ENCODE measurements at places on chromosomes 1 and 21.

DNA sequence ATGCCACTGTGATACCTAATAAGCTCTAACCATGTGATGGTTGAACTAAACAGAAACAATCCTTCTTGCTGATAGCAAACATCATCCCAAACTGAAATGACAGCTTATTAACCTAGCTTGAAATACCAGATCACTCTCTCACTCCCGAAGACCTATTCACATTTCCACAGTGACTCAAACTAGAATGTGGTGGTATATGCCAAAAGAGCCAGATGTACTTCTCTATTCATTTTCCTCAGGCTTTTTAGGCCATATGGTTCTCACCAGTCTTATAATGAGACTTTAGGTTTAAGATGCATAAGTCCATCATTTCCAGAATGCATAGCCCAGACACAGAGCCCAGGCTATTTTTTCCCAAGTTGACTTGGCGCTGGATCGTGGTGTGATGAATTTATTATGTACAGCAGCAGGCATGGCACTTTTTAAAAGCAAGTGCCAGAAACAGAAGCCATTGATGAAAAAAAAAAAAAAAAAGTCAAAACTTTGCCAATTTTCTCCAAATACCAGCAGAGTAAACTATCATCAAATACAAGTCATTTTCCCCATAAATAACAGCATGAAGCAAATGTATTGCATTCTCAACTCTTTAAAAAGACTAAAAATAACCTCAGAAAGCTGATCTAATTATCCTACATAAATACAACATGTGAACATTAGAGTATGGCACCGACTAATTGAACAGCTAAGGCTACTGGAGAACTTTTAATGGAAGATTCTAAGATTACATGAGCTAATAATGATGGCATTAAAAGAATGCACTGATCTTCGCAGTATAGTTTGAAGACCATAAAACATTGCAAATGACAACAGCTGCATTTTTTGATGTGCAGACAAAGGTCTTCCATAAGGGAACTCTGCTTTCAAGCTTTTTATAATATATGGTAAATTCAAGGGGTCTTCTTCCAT is 365.4 kb downstream of the LRRIQ3 start:
- no peak for DNase-seq

DNA sequence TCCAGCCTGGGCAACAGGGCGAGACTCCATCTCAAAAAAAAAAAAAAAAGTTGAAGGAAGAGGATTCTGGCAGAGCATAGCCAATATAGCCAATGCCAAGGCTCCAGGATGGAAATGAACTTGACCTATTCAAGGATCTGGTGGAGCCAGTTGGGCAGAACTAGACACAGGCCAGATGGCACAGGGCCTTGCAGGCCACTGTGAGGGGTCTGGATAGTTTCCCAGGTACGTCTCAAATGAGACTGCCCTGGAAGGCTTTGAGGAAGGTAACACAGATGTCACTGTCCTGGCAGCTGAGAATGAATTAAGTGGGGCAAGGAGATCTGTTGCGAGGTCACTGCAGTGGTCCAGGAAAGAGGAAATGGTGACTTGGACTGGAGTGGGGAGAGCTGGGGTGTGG is 12.0 kb upstream of the ARHGEF19 start:
- no peak for DNase-seq

GRCh38 chr1:202578565-202578964 is 131.7 kb downstream of the SYT2 start:
- DNase-seq = no peak

GRCh38 chr1:86207323-86207722 is 50.8 kb upstream of the COL24A1 start:
- DNase-seq = no peak

DNA sequence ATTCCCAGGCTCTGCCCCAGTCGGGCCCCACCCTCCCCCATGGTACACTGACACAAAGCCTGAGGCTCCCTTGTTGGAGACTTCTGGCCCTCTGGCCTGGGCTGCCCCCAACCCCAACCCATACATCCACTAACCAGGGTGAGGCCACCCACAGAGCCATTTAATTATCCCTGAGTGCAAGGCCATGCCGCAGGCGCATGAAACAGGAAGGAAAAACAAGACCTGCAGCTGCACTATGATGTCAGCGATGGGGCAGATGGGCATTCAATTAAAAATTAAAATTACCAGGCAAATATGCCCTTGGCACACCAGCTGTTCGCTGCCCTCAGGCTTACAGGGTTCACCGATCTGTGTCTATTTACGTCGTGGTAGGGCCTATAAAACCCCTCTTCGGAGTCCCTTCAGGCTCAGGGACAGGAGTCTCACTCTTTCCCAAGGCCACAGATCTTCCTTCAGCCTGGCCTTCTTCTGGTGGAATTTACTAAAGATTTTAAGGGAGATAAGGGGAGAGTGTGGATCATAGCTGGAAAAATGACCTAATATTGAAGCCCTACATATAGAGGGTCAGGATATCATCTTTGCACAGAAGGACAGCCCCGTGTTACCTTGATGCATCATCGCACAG is 29.6 kb upstream of the RGS16 start:
- no peak for DNase-seq

DNA sequence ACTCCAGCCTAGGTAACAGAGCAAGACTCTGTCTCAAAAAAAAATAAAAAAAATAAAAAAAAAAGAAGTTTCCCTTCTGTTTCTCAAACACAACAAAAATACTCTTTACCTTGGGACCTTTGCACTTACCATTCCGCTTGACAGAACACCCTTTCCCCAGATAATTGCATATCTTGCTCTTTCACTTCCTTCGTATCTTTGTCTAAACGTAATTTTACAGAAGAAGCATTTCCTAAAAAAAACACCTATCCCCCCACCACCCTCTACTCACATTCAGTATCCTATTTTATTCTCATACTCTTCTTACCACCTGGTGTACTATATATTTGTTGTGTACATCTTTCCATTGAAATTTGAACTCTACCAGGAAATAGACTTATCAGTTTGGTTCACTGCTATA is 32.7 kb downstream of the ASH1L start:
- DNase-seq = no peak

- DNase-seq = peak; percentile 50
These were observed 2.0 kb downstream of the RCC1 start for GRCh38 chr1:28507646-28508434.

- DNase-seq = peak; percentile 14
These were observed 95.3 kb downstream of the FOXD2 start for GRCh38 chr1:47532921-47533792.

GRCh38 chr1:8903908-8904650 is 25.6 kb upstream of the ENO1 start:
- no peak for DNase-seq

DNA sequence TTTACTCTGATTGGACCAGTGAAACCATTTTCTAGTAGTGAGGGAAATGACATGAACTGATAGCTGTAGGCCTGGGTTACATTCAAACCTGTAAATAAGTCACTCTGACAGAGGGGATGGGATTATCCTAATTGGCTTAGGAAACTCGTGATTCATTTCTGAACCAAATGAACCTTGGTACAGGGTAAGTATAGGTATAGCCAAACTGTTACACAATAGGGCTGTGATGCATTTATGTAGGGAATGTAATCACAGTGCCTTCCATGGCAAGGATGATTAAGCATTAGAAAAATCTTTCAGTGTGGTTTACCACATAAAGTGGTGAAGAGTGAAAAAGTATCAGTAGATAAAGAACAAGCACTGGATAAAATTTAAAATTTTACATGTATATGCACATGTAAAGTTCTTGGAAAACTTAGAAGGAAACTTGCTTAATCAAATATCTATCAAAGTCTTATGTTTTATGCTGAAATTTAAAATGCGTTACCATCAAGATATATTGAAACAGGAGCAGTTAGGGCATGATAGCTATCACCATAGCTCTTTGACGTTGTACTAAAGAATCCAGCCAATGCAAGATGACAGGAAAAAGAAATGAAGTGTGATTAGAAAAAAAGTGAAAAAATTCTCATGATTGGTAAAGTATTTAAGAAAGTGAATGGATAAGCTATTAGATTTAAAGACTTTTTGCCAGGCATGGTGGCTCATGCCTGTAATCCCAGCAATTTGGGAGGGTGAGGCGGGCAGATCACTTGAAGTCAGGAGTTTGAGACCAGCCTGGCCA is 63.0 kb downstream of the RABGAP1L start:
- DNase-seq = no peak

- no peak for DNase-seq
These were observed 325.7 kb upstream of the LYPLAL1 start for GRCh38 chr1:218848009-218848408.

DNA sequence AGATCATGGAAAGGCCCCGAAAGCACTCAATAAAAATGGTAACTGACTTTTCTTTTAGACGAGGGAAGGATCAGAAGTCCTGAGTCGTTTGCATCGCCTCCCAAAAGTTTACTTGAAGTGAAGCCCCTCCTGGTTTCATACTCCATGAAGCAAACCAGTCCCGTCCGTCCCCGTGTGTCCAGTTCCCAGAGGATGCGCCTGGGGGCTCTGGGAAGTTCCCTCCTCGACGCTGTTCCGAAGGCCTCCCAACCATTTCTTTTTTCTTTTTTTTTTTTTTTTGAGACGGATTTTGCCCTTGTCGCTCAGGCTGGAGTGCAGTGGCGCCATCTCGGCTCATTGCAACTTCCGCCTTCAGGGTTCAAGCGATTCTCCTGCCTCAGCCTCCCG is 661 bp upstream of the OSCP1 start:
- DNase-seq = no peak

GRCh38 chr1:30535595-30536325 is 187.6 kb downstream of the MATN1 start:
- DNase-seq = no peak

GRCh38 chr1:22808186-22808675 is 97.6 kb downstream of the EPHB2 start:
- no peak for DNase-seq

GRCh38 chr1:12019858-12020509 is 686 bp downstream of the MIIP start:
- DNase-seq = no peak

DNA sequence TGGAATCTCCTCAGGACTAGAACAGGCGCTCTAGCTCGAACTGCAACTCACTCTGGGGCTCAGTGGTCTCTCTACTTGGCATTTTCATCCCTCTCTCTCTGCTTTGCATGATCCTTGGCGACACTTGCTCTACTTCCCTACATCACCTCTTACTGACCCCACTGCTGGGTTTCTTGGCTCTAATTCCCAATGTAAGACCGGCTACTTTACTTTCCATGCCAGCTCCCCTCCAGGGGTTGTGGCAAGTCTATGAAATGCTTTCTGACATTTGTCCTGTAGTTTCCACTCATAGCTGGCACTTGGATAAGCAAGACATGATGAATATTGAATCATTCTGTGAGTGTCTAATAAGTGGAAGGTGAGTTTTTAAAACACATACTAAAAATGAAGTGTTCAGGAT is 292.3 kb downstream of the USP25 start:
- no peak for DNase-seq

GRCh38 chr1:171711643-171712042 is 30.2 kb downstream of the VAMP4 start:
- no peak for DNase-seq

DNA sequence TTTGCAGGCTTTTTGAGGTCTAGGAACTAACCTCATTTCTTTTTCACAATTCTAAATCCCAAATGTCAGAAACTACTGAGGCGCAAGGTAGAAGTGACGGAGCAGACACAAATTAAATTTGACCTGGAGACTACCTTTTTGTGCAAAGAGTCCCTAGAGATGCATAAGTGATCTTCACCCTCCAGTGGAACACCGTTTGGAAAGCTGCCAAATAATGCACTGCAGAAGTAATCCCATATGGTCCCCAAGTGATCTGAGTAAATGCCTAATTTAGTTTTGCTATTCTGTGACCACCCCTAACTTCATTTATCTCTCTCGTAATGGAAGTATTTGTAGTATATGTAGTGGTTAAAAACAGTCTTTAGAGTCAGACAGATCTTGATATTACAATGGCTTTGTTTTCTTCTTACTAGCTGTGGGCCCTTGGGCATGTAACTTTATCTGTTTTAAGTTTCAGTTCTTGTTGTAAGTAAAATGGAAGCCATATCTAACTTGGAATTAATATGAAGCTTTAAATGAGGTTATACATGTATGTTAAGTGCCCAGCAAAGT is 70.4 kb upstream of the IPO9 start:
- DNase-seq = no peak

DNA sequence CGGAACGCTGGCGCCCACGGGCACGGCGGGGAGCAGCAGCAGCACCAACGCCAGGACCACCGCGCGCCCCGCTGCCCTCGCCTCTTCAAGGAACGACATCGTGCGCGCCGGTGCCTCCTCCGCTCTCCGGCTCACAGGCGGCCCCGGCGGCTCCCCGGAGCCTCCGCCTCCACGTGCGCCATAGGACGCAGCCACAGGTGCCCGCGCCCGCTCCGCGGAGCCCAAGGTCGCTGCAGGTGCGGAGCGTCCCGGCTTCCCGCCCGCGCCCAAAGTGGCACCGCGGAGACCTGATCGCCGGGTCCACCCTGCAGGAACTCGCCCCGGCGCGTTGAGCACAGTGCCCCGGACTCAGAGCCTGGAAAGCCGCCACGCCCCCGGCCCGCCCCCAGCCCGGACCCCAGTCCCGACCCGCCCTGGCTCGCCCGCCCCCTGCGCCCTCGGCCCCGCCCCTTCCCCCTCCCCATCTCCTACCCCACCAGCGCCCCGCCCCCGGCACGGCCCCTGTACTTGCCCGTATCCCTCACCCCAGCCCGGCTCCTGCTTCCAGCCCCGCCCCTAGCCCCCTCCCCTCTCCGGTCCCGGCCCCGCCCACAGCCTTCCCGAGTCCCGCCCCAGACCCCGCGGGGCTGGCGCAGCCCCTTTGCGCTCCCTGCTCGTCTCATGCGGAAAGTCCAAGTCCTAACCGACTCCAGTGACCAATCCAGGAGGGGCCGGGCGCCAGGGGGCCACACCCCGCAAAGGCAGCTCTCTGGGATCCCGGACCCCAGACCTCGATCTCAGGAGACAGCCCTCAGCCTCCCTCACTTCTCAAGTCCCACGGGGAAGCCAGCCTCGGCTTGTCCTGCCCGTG is at the start of gene MEGF6:
Gene MEGF6 (minus strand): TSS at position 339 of the 850 bp plus-strand sequence. CDS start 240 bp downstream, at position 99.
- DNase-seq = no peak

GRCh38 chr1:247077876-247078257 is 744 bp downstream of the ZNF670 start:
- peak; percentile 43 for DNase-seq

- no peak for DNase-seq
These were observed 79.8 kb upstream of the LRRC8B start for GRCh38 chr1:89444791-89445190.

DNA sequence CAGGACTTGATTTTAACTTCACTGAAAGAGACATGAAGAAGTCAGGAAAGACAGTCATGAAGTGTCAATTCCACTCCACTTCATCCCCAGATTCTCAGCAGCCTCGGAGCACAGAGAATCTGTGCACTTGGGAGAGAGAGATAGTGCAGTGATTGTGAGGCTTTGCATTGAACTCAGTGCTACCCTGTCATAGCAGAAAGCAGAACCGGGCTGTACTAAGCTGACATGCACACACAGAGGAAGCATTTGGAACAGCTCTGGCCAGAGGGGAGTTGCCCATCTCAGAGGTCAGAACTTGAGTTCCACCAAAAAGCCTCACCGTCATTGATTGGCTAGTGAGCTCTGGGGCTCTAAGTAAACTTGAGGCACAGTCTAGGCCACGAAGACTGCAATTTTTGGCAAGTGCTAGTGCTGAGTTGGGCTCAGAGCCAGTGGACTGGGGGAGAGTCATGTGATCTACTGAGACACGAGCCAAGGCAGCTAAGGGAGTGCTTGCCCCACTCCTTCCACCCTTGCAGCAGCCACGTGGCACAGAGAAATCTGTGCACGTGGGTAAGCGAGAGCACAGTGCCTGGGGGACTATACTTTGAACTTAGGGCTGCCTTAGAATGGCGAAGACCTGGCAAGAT is 810.2 kb upstream of the ADAMTS5 start:
- DNase-seq = no peak

- no peak for DNase-seq
These were observed 34.1 kb downstream of the EXTL2 start for GRCh38 chr1:100860397-100860991.

All from hematopoietic multipotent progenitor cell treated with erythropoietin and hydrocortisone succinate and interleukin-3 and kit ligand, for 8 days (in vitro differentiated cells).